ENCODE measurements at places on chromosomes 3 and 15.

- DNase-seq, result no peak
These were observed 1007.8 kb downstream of the FHIT start for GRCh38 chr3:60243456-60243855.

GRCh38 chr15:43749690-43750345 lies 3.6 kb downstream of the PDIA3 start:
- peak; percentile 34 for DNase-seq

- no peak for DNase-seq
These were observed 3.4 kb downstream of the TSC22D2 start for GRCh38 chr3:150411546-150411945.

GRCh38 chr3:44832965-44833364 lies 28.7 kb upstream of the TMEM42 start:
- DNase-seq, result no peak

DNA sequence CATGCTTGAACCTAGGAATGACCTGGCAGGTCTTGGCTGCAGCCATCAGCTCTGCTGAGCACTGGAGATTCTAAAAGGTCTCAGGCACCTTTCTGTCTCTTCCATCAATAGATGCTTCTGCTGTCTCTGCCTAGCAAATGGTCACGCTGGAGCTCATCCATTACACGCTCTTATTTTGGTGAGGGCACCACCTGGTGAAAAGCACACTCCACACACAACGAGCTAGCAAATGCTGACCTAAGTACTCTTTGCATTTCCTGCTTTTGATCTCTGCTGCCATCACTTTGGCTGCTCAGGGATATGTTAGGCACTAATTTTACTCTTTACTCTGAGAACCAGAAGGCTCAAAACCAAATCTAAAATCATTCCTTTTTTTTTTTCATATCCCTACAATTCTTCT lies 91.3 kb downstream of the RAB11A start:
- DNase-seq, result no peak

GRCh38 chr3:194906970-194907629 lies 221.4 kb downstream of the FAM43A start:
- DNase-seq, result peak; percentile 7

GRCh38 chr15:47756872-47757271 lies 39.6 kb downstream of the SEMA6D start:
- no peak for DNase-seq

GRCh38 chr3:71252466-71252865 lies 331.1 kb downstream of the FOXP1 start:
- no peak for DNase-seq

Data from activated CD4-positive, alpha-beta T cell treated with anti-CD3 and anti-CD28 coated beads, Interleukin-2, amount 50 U/mL, for 48 hours (primary cell).